ENCODE measurements at places on chromosomes 7 and 10.

DNA sequence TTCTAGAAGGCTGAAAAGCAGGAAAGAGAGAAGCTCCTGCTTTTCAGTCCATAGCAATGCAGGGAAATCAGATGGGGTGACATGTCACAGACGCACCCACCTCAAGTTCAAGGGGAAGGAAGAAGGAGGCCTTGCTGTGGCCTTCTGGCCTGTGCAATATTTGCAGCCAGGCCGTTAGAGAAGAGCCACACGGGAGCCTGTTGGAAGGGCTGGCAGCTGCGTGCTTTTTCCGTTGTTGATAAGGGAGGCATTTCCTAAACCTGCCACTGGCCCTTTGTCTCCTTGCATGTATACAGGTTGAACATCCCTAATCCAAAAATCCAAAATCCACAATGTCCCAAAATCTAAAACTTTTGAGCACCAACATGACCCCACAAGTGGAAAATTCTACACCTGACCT, 492.5 kb upstream of the ZMIZ1 start:
- no peak for DNase-seq

DNA sequence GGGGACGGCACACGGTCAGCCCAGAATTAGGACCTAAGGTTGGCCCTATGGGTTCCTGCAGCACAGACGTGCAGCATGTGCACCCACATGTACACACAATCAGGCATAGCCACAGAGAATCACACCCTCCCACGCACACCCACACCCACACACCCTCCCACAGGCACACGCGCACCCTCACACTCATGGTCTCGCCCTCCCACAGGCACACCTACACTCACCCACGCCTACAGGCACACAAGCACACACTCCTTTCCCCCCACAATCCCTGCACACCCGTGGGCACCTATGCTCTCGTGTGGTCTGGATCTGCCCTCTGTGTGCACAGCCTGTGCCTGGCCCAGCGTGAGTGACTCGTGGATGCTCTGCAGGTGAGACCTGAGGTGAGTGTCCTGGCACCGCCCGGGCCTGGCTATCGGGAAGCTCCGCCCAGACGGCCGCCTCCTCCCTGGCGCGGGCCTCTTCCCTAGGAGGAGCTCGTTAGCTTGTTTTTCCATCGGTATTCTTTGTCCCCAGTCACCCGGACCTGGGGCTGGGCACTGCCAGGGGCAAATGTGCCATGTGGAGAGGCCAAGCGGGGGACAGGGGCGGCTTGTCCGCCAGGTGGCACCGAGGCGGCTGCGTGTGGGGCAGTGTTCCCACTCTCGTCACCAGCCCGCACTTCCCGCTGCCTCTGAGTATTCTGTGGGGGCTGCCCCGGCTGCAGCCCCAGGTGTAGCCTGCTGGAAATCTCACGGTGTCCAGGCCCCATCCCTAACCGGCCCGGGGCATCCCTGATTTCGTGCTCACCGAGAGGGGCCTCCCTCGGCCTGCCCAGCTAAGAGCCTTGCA, 110.2 kb upstream of the FAM20C start:
- peak; percentile 73 for DNase-seq

- DNase-seq: no peak
Measured at GRCh38 chr7:103412151-103412550, 33.9 kb downstream of the SLC26A5 start.

GRCh38 chr10:132537684-132538001, at the start of gene INPP5A:
TSS of gene INPP5A (plus strand) at chr10:132537787. CDS start at chr10:132538097, 310 bp downstream.
- no peak for DNase-seq

DNA sequence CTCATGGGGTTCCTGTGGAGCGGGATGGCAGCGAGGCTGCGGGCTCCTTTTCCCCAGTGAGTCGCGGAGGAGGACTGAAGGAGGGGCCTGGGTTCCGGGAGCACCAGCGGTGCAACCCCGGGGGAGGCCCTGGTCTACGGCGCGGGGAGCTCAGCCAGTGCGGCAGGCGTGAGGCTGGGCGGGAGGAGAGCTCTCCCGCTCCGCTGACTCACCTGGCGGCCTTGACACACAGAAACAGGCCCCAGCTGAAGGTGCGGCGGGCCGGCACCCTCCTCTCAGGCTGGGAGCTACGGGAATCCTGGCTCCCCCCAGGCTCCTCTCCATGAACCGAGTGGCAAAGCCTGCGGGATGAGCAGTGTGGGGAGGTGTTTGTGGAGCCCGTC, 6.8 kb upstream of the NOM1 start:
- peak; percentile 69 for DNase-seq

- DNase-seq: no peak
Measured at GRCh38 chr7:158002486-158003080, 585.0 kb downstream of the PTPRN2 start.
